ENCODE measurements at places on chromosomes 11 and 22.
A peak's percentile ranks its signal among the peaks of the same experiment; 100 is the strongest.

DNA sequence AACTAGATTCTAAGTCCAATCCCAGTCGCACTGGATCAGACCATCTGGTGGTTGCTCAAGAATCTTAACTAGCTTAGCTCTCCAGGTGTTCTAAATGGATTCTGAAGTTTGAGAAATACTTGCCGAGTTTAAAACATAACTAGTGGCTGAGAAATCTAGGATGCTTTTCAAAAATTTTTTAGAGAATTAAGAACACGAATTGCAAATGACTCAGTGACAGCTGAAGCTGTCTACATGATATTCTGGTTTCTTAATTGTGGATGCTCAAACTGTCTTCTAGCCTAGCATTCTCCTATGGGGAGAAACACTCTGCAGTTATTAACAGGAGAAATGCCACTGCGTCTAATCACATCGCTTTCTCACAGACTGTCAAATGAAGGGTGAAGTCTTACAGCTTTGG is 20.2 kb upstream of the TP53AIP1 start:
- no peak for DNase-seq

DNA sequence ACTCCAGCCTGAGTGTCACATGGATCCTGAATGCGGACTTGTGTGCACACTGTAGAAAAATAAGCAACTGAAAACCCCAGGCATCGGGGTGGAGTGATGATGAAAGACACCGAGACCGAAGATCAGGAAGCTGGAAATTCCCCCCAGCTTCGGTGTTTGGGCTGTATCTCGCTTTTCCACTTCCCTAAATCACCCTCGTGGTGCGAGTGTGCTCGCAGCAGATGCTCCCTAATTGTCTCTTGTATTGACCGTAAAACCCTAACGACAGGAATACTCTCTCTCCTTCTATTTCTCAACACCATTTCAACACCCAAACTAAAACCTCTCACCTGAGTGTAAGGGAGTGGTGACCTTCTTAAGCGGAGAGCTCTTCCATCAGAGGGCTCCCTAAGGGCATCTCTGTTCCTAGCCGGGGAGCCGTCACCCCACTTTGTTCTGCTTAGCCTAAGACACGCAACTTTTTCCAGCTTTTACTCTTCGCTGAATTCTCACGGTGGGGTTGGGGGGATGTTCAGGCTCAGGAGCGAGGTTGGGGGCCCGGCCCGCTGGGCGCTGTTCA is 635 bp upstream of the GRK3 start:
- no peak for DNase-seq

DNA sequence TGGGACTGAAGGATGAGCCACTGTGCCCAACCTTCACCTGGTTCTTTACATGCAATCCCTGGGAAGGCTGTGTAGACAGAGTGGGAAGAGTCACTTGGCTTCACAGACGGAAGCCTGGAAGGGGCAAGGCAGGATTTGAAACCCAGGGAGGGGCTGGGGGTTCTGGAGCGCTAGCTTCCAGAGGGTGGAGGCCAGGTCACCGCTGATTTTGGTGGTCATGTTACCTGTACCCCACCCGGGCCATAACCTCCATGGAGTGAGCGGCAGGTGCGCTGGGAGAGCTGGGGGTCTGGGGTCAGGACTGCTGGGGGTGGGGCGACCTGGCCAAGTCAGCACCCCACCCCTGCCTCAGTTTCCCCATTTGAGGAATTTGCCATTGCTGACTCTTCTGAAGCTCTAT is 38.3 kb downstream of the PDGFB start:
- no peak for DNase-seq

DNA sequence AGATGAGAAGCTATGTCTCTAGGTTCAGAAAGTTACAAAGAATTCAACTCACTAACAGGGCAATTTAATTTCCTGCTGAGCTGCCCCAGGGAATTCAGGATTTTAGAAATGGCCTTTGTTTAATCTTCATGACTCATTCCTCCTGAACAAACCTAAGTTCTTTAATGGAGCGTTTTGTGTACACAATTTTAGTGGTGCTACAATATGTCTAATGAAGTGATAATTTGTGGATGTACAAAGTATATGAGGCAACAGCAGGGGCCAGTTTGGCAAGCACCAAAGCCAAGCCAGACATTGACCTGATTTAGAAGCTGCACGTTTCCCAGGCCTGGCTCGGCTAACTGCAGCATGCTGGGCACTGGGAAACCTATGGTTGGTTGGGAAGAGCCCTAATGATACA is 34.4 kb upstream of the HEPHL1 start:
- DNase-seq = no peak

DNA sequence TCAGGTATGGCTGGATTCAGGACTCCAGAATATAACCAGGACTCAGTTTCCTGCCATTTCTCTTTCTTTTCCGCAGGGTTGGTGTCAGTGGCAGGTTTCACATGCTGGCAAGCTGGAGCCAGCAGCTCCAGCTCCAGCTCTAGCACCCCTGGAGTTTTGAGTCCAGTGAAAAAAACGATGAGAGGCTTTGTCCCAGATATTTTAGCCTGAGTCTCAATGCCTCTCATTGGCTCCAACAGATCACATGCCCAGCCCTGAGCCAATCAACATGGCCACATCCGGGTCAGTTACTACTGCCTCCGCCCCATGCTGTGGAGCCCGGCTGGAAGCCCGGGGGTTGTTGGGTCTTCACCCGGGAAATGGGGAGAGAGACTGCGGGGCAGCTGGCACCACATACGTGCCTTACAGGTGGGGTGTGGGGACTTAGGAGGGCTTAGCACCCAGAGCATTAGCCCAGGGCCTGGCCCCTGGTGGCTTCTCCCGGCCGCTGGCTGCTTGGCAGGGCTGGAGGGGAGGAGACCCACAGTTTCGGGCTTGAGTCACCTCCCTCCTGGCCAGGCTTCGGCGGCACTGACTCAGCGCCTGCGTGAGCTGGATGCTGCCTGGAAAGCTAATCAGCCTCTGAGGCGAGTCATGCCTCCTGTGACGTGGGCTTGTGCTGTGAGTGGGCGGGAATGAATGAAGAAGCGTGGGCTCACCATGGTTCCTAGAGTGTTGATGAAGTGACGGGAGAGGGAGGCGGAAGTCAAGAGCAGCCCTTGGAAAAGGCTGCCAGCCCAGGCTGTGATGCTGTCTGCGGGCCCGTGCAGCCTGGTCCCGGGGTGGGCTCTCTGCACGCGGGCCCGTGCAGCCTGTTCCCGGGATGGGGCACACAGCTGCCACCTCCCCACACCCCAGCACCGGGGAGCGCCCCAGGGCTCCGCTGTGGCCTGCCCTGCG is 15.3 kb upstream of the MRTFA start:
- peak; percentile 87 for DNase-seq

DNA sequence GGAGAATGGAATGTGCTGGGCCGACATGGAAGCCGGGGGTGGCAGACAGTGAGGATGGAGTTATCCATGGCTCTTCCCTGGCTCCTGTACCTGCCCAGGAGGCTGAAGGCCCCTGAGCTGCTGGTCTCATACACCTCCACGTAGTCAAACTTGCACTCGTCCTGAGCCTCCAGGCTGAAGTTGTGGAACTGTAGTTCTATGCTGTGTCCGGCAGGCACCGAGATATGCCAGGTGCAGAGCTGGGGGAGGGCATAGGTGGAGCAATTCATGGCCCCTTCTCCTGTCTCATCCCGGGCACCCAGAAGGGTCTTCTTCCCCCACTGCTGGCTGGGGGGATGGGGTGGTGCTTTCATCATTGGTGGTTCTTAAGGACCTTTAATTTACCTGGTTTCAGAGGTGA is 2.8 kb downstream of the MFRP start:
- no peak for DNase-seq

DNA sequence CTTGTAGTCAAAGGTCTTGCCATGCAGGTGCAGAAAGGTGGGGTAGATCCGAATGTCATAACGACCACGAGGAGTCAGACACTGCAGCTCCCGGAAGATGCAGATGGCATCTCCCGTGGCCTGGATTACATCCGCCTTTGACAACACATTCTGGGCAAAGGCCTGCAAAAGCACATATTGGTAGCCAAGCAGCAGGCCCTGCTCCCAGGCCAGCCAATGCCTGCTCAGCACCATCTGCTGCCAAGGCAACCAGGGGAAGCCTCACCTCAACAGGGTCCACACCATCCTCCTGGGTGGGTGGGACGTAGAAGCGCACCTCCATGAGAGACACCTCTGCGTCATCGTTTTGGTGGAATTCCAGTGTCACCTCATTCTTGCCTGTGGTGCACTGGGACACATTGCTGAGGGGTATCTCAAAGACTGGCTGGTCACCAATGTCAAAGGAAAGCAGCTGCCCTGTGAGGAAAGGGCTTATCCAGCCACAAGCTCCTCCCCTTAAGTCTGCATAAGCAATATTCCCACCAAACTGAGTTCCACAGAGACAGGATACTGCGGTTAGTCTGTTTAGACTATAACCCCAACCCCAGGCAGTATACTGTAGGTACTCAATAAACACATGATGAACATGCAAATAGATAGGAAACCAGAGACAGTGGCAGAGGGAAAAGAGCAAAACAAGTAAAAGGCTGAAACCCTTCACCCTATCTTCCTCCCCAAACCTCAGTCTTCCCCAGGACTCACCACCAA is 2.8 kb downstream of the SSRP1 start:
- DNase-seq = no peak

DNA sequence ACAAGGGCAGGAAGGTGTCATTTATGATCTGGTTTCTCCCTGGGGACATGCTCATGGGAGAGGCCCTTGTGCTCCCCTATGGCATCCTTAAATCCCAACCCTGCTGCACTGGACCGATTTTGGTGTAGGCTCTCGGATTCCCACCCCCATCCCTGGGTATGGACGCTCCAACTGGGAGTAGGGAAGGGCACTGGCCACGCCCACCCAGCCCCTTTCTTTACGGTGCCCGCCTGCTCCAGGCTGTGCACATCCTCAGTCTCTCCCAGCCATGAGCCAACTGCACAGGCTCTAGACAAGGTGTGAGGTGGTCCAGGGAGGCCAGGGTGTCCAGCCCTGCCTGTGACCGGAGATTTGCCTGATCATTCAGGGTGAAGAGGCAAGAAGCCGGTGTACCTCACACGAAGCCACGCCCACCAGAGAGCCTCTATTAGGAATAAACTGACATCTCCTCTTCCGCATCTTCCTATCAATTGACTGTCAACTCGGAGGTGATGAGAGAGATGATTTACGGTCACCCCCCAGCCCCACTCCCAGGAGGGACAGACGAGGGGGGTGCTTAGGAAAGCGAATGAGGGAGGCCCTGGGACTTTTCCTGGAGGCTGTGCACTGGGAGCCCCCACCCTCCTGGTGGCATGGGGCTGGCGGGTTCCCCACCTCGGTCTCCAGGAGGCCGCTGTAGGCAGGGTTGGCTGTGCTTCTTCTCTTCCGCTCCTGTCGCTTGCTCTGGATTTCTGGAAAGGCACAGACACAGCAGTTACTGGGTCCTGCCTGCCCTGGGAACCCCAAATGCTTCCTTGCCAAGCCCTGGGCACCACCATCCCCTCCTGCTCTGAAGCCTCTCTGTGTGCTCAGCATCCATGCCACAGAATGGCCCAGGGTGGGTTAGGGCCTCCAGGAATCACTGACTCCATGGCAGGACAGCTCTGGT is 116.7 kb downstream of the PHF21B start:
- DNase-seq = no peak

DNA sequence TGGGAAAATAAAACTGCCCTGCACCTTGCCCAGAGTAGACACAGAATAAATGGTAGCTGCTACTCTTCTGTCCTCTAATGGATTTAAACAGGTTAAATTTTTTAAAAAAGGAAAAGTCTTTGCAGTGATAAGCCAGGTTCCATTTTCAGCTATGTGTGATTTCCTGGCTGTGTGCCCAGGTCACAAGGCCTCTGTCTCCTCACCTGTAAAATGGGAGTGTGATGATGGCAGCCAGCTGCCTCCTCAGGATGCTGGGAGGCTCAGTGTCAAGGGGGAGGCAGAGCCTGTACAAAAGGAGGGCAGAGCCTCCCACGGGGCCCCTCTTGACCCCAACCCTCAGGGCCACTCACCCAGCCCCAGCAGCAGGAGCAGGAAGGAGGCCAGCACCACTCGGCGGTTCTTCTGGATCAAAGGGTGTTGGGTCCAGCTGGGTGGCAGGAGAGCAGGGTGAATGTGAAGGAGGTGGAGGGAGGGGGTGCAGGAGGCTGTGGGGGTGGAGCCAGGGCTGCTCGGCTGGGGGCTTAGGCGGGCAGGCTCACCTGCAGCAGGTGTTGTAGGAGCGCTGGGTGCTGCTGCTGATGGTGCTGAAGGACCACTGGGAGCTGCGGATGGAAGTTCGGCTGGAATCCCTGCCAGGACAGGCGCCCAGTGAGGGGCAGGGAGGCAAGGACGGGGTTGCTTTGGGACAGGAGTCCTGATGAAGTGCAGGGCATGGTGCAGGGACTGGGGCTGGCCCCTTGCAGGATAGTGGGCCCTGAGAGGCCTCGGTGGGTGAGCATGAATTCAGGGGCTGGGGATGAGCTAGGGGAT is 1.9 kb downstream of the TMEM134 start:
- DNase-seq = no peak

DNA sequence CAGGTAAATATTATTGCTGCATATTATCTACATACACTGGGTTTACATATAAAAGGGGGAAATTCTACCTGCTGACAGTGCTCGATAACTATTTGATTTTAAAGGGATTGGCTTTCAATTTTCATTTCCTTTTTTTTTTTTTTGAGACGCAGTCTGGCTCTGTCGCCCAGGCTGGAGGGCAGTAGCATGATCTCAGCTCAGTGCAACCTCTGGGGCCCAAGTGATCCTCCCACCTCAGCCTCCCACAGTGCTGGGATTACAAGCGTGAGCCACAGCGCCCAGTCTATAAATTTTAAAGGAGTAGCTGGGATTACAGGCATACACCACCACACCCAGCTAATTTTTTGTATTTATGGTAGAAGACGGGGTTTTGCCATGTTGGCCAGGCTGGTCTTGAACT is 3.2 kb upstream of the PCF11 start:
- no peak for DNase-seq

DNA sequence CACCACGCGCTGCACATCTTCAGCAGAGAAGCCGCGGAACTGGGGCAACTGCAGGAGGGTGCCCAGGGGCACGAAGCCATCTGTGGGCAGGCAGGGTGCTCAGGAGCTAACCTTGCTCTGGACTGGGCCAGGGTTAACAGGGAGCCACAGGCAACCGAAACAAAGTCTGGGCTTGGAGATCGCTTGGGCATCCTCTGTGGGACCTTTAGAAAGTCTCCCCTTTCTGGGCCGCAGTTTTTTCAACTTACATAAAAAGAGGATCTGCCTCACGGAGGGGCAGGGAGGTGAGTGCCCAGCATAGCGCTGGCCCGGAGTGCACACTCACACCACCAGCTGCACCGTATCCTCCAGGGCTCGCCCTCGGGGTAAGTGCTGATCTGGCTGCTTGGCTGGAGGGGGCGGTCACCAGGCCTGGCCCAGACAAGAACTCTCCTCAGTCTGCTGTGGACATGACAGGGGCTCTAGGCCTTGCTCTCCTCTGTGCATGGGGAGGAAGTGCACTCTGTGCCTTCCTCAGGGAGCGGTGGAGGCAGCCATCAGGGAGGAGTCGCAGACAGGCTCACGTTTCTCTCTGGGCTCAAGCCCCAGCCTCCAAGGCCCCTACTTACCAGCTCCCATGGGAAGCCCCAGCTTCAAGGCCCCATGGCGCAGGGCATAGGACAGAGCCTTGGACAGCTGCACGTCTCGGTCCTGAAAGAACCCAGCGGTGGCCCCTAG is 937 bp downstream of the TRPT1 start:
- no peak for DNase-seq

GRCh38 chr22:24810043-24810749 is 4.2 kb downstream of the SGSM1 start:
- no peak for DNase-seq

All from stimulated activated CD4-positive, alpha-beta T cell treated with anti-CD3 and anti-CD28 coated beads, Interleukin-1b, Interleukin-23, amount 100 ng/mL, for 24 hours (primary cell).